ENCODE measurements at places on chromosomes 5 and 9.

DNA sequence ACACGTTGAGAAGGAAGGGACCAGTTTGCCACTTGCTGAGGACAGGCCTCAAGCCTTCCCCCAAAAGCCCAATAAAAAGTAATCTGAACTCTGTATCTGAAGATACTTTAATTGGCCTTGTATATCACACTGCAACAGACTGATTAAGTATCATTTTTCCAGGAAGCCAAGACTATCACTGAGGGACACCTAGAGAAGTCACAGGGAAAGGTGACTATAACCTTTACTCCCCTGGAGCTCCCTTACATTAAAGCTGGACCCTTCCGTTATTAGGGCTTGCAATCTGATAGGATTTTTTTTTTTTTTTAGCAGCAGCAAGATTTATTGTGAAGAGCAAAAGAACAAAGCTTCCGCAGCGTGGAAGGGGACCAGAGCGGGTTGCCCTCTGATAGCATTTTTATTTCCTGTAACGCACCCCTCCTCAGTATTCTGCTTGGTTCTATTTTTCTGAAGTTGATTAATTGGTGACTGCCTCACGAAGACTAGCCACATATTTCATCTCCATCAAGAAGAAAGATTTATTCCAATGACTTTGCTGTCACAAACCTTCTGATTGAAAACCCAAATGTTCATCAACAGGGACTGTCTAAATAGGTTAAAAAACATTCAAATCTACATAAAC, 2.7 kb downstream of the CDC14B start:
- no peak for DNase-seq

DNA sequence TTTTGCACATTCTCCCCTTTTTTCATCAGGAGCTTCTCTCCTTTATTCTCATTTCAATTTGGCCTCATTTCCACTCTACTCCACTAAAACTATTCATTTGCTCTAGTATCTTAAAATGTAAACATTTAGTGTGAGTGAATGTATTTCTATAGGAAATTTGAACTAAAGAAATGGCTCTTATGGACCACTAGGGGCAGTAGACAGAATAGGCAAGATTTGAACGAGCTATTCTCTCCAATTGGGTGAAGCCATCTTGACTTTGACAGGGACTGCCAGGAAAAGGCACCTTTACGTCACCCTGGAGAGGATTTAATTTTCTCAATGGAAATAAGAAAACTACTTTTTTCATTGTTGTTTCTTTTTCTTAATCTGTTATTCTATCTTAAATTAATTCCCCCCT, 666.3 kb downstream of the DNAH5 start:
- DNase-seq: no peak

- DNase-seq: no peak
Observed at GRCh38 chr5:39569857-39570256, 145.1 kb upstream of the DAB2 start.

DNA sequence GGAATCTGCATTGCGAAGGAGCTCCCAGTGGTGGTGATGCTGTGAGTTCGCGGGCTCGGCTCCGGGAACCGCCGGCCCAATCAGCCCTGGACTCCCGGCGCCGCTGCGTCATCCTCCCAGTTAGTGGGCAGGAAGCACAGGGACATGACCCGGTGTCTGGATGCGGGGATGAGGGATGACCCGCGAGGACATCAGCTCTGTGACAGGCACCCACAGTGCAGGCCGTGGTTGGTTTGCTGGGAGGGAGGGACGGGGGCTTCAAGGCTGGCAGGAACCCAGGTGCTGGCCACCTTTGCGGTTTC, 996 bp downstream of the NXNL2 start:
- DNase-seq: no peak

DNA sequence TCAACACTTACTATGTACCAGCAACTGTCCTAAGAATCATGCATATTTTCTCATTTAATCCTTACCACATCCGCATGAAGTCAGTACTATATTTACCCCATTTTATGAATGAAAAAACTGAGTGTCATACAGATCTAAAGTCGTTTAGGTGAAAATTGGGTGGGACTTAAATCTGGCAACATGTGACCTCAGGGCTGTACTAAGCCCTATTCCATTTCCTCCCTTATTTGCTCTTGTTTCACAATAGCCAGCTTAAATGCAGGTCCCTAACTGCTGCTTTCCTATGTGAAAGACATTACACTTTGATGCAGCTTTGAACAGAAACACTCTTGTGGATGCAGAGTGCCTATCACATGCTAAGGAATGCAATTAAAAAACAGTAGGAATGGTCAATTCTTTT, 2.5 kb upstream of the RAB14 start:
- no peak for DNase-seq

DNA sequence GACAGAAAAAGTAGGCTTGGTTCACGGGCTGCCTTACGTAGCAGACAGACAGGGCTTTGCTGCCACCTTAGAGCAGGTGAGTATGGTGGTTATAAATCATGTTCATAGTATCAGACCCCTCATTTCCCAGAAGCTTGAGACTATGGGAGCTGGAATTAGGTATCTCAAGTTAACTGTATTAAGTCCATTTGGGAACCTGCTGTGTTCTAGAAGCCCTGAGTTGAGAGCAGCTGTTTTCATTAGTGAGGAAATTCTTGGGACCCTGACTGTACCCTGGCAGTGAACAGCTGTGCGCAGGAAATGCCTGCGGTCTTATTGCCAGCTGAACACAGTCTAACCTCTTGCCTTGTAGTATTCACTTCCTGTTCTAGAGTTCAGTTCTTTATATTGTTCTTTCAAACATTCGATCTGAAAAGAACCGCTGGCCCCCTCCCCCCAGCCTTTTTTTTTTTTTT, 29.8 kb downstream of the UGCG start:
- no peak for DNase-seq

GRCh38 chr5:95799191-95799835, 23.2 kb downstream of the GLRX start:
- no peak for DNase-seq

- no peak for DNase-seq
Observed at GRCh38 chr5:145903867-145904266, 31.1 kb upstream of the GRXCR2 start.

GRCh38 chr9:127971357-127972235, 9.2 kb downstream of the EEIG1 start:
- DNase-seq: no peak

GRCh38 chr9:136282272-136282861, 21.5 kb downstream of the CCDC187 start:
- DNase-seq: no peak

DNA sequence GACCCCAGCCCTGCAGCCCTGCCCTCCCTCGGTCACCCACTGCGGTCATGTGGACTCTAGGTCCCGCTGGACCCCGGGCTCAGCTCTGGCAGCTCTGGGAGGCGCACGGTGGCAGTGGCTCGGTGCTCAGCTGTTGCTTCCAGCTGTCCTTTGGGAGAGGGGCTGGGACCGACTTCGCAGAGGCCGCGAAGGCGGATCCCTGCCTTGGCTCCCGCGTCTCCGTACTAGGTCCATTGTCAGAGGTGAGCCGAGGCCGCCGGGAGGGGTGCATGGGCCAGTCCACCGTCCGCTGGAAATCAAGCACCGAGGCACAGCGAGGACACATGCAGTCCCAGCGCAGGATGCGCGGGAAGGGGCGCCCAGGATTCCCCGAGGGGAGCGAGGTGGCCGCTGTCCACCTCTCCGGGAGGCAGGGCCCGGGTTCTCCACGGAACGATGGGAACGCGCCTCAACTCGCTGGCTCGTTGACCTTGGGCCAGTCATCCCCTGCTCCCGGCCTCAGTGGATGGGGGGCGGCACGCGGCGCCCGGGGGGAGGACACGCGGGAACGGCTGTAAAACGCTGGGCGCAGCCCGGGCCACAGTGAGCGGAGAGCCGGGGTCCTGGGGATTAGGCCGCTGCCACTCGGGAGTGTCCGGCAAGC, 732 bp downstream of the GBGT1 start:
- no peak for DNase-seq

GRCh38 chr5:95390812-95391492, at the start of gene FAM81B:
Gene FAM81B, plus strand, starts transcription at chr5:95391366. Its CDS starts 24 bp downstream, at chr5:95391390.
- no peak for DNase-seq

GRCh38 chr9:129232839-129233591, 55.0 kb upstream of the IER5L start:
- no peak for DNase-seq

DNA sequence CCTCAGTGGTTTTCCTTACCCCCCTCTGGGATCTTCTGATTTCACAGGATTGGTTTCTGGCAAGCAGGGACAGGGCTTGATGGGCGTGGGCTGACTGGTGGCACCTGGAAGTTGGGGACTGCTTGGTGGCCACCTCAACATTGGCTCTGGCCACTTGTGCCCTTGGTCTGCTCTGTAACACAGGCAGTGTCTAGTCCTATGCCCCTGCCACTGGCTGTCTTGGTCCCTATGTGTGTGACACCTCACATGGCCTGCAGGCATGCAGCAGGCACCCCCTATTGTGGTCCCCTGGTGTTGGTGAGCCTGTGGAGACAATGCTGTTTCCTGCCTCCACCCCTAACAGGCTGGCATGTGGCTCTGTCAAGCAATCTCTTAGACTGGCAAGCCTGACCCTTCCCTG, 71.3 kb downstream of the GDA start:
- DNase-seq: no peak

Measured in stimulated activated CD4-positive, alpha-beta T cell treated with anti-CD3 and anti-CD28 coated beads, Interleukin-1b, Interleukin-23, amount 100 ng/mL, for 1 hour (primary cell).